Thymus (tissue), 14 donors: ENCODE measurements at places on chromosomes 4 and X.

DNA sequence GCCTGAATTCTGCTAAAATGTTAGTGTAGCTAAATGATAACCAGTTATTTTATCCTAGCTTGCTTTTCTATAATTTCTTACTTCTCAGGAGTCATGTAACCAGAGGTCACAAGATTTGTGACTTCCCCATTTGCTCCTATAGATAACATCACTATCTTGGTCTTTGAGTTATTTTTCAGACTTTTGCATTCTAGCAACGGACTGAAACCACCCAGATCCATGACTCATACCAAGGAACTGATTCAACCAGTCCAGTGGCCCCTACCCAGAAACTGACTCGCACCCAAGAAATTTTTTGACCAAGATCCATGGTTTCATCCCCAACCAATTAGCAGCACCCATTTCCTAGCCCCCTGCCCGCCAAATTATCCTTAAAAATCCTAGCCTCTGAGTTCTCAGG lies 50.0 kb downstream of the IQCM start:
- no peaks in the 10 kb centered on the region for H3K36me3 ChIP-seq
- no peak overlapping the region for H3K27ac ChIP-seq
- H3K4me1 ChIP-seq = no peaks in the 10 kb centered on the region
- no peak overlapping the region for H3K4me3 ChIP-seq
- no peak for DNase-seq

DNA sequence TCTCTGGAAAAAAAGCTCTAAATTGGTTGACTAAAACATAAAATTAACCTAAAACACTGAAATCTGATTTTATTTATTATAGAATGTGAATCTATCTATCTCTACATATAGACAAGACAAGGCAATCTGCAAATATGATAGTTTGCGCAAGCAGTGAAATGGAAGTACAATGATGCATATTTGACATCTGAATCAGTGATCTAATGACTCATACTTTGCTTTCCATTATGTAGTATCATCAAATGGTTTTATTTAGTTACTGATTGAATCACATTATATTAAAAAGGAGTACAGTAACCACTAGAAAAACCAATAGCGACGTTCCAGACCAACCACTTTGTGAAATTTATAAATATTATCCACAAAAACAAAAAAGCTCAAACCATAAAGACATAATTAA lies 1969.3 kb downstream of the PCDH7 start:
- no peaks in the 10 kb centered on the region for H3K27me3 ChIP-seq

GRCh38 chrX:39499996-39500395 lies 597.8 kb downstream of the BCOR start:
- no peak for DNase-seq
- no peaks in the 10 kb centered on the region for H3K4me1 ChIP-seq

GRCh38 chr4:60463857-60464502 lies 736.1 kb upstream of the ADGRL3 start:
- DNase-seq = no peak
- H3K27ac ChIP-seq = no peak overlapping the region

DNA sequence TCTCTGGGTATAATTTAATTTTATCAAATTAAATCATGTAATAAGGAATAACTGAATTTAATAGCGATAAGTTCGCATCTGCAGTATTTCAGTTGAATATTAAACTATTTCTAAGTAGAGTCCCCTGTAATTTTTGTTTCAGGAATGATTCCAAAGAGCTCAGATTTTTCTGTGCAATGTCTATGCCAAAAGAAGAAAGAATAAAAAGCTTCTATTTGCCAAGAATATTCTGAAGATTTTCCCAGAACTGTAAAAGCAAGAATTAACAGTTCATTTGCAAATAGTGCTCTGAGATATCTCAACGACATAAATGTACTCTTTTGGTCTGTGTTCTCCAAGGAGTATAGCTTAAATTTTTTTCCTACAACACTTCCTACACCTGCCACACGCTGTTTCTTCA lies 1242.8 kb upstream of the DIAPH2 start:
- no peak overlapping the region for H3K4me3 ChIP-seq
- no peaks in the 10 kb centered on the region for H3K36me3 ChIP-seq
- DNase-seq = no peak

DNA sequence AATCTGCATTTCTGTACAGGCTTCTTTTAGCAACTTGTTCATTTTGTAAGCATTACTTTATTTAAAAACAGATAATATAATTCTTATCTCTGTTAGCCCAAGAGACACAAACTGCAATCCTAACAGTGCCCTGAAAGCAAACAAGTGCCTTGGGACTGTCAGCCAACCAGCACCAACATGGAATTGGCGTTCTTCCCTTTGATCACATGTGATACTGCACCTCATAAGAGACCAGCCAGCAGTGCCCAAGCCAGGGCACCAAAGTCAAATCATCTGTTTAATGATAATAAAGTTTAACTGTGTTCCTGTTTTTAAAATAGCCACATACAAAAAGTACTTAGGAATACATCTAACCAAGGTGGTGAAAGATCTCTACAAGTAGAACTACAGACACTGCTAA lies 223.2 kb downstream of the PRDM5 start:
- no peaks in the 10 kb centered on the region for H3K27me3 ChIP-seq
- DNase-seq = no peak
- no peak overlapping the region for H3K4me3 ChIP-seq
- no peaks in the 10 kb centered on the region for H3K4me1 ChIP-seq
